Iris pigment epithelial cell (primary cell): ENCODE measurements at places on chromosomes 1 and 21.

GRCh38 chr1:213274140-213274539 is 223.1 kb downstream of the RPS6KC1 start:
- DNase-seq = no peak

DNA sequence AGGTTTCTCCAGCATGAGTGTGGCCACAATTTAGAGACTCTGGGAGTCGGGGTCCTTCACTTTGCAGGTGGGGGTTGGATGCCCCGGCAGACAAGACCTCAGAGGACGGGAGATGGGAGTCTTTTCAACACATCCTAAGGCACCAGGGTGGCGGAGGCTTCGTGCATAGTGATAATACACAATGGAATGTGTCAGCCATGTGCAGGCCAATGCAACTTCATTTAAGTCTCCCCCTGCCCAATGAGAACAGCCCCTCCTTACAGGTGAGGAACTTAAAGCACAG is 75.9 kb upstream of the IFFO2 start:
- DNase-seq = no peak

DNA sequence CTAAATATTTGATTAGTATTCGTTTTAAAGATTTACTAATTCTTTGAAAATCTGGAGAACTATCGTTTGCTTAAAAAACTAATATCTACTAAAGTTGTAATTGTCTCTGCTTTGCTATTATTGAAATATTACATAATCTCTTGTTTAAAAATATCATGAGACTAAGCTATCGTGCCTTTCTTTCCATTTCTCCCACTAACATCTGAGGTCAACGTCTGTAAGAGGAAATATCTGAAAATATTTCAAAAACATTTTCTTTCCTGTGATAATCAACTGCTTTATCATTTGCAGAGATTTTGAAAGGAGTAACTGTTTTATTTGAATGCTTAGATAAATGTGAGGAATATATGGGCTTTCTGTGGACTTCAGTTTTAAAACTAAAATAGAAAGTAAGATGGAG is 694.1 kb downstream of the USP25 start:
- DNase-seq = no peak

GRCh38 chr1:237394281-237394680 is 352.3 kb downstream of the RYR2 start:
- no peak for DNase-seq

- DNase-seq = peak; percentile 6
Measured at GRCh38 chr1:217135569-217135915, 412.3 kb upstream of the ESRRG start.

- no peak for DNase-seq
Measured at GRCh38 chr21:43707462-43707861, 11.5 kb upstream of the PDXK start.

- DNase-seq = peak; percentile 89
Measured at GRCh38 chr21:44871576-44872269, 1.8 kb downstream of the PTTG1IP start.

DNA sequence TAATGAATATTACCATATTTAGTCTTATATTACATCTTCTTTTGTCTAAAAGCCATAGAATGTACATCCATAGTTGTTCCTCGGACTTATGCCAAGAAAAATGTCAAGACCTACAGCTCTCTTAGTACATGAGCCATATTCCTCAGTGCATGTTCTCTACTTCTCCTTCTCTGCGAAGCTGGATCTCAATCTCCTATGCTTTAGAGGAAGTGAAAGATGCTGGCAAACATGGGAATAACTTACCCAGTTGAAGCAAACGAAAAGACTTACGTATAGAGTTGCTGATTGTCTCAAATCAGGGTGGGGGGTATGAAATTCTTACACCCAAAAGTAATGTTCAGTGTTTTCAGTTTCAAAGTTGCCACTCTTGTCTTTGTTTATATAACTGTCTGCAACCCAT is 32.7 kb downstream of the OR13G1 start:
- DNase-seq = no peak

DNA sequence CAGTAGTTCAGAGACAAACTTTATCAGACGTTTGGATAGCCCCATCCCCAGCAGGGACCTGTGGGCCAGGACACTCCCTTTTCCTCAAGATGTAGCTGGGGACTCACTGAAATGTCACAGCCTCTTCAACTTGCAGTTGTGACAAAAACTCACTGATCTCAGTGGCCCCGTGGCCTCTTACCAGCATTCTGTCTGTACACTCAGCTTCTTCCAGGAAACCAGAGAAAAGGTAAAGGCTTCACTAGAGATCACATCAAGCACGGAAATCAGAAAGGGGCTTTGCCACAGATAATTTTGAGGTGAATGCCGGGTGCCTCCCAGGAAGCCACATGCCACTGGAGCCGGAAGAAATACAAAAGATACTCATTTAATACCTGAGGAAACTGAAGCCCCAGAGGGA is 122.2 kb downstream of the CCDC185 start:
- no peak for DNase-seq

GRCh38 chr1:30745156-30745833 is 12.3 kb downstream of the LAPTM5 start:
- no peak for DNase-seq

DNA sequence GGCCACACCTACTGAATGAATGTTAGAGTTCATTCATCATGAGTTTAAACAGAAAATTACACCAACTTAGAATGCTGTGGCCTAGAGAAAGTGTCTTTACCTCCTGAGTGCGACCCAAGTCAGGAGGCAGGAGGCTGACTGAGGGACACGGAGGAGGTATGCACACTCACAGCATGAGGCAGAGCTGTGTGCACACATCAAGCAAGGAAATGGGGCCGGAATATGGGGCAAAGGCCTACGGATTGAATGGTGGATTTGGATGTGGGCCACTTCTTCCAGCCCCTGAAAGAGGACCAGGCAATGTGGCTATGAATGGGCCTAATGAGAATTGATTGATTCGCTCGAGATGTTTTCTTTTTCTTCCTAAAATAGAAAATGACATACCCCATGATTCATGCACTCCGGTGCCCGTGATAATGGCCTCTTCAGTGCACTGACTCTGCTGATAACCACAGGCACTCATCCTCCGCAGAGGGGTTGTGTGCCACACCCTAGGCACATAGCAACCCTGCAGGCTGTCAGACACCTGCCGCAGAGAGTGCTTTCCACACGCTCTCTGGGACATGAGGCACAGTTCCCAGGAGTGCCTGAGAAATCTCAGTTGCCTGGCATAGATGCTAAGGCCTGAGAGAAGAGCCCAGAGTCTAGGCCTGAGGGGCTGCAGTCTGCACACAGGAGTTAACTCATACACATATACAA is 155.5 kb downstream of the GLUL start:
- DNase-seq = no peak

DNA sequence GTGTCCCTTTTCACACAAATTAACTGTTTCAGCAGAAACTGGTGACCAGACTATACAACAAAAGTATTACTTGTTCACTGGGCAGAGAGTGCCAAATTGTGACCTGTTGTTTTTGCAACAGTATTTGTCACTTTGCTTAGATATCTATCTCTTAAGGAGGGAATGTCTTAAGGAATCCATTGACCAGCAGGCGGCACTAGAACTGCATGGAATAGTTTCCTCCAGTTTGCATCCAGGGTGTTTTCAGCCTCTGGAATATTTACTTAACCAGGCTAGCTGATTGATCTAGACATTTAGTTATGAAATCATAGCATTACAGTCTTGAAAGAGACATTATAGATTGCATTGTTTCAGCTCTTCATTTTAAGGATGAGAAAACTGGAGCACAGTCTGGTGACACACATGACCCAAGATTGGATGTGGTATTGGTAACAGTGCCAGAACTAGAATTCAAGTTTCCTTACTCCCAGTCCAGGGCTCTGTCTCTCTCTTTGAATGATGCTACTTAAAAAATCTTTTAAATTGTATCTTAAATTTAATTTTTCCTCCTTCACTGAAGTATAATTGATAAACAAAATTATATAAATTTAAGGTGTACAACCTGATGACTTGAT is 16.9 kb downstream of the RPTN start:
- peak; percentile 80 for DNase-seq
